ENCODE measurements at places on chromosomes 7 and 10.

DNA sequence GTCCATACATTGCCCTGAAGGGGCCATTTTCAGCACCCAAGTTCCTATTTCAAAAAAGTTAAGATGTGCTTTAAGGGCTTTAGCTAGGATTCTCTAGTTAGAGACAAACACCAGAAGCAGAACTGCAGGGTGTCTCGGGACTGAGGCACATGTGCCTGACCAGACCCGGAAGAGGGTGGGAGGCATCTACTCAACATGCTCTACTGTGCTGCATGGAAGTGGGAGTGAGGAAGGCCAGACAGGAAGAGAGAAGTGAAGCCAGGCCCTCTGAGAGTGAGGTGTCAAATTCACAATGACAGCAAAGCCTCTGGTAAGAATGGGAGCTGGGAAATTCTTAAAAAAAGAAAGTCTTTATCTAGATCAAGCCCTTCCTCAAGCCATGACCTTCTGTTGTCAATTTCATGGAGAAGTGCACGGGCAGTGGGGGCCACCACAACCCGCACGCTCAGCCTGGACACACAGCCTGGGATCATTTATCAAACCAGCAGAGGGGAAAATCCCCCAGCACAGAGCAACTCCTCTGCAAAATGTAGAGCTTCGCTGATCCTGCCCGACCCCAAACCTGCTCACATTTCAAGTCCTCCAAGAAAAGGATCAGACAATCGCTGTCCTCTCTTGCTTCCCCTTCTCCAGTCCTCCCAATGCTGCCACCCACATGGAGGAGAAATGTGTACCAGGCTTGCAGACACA is 38.7 kb downstream of the PLXNA4 start:
- no peak for DNase-seq

DNA sequence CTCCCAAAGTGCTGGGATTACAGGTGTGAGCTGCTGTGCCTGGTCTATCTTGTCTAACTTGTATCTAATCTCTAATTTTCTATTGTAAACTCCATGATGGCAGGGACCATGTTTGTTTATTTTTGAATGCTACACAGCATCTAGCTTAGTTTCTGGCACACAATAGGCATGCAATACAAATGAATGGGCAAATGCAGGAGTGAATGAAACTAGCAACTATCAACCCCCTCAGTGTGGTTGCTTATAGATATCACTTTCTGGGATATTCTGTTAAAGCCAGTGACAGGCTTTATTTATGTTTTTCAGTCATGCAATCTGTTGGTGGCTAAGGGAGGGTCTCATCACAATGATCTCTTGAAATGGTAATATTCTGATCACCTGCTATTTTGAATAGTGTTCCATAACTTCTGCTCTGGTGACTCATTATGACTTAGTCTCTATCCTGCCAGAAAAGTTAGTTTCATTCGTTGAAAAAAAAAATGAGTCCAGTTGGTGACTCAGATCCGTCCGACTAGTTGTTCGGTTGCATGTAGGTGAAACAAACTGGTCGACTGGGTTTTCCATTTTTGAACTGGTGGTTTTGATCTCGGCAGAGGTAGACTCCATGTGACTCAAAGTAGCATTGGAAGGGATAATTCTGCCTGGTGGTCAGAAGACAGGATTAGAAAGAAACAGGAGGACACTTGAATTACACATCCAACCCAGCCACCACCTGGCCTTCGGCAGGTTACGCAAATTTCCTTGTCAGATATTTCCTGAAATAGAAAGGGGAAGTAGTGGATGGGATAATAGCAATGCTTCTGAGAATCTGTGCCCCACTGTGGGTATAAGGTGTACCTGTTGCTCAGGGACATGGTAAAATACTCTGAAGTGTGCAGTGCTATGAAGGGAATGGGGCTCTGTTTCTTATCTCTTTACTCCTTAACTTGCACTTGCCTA is 76.8 kb downstream of the GATA3 start:
- DNase-seq = no peak

DNA sequence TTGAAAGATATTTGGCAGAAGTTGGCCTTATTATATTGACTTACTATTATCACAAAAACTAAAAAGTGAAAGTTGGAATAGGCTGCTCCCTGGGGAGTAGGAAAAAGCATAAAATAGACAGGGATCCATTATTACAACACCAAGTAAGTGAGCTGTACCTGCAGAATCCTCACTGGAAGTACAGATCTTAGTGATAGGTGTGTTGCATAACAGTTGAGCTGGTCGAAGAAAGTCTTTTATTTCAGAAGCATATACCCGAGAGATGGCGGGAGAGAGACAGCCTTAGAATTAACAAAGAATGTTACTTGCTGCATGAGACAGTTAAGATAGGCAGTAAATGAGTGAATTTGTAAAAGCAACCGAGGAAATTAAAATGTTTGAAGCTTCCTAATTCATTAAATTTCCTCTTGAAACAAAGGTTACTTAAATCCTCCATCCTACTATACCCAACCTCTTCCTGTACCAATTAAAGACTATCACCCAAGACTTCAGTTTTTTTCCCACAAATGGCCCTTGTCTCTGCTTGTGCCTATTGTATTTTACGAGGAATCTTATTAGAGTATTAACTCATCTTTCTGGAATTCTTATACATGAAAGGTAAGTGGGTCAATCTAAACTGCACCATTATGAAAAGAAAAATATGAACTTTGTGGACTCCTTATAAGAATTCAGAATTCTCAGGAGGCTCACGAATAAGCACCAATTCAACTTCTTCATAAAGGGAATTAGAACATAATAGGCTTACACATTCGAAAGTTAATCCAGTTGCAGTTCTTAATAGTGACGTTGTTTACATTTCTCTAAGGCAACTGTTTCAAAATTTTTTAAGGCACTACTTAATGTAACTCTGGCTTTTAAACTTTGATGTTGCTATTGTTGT is 56.2 kb downstream of the CREM start:
- DNase-seq = no peak

GRCh38 chr7:152336754-152337368 is 98.9 kb downstream of the KMT2C start:
- DNase-seq = no peak

- DNase-seq = no peak
Measured at GRCh38 chr7:76244781-76245391, 43.2 kb downstream of the SRRM3 start.

DNA sequence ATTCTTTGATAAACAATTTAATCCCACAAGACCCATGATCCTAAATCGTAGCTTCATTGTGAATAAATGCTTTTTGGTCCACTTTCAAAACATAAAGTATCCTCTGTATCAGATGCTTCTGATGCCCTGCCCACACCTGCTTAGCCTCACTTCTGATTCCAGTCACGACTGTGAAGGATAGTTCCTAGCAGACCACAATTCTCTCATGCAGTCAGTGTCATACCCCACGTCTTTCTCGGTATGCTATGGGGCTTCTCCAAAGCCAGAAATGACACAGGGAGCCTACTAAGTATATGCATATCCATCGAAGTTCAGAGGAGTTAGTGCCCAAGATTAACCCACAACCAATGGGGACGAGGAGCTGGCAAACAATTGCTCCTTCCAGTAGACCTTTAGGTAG is 27.6 kb upstream of the CTNNA3 start:
- no peak for DNase-seq

DNA sequence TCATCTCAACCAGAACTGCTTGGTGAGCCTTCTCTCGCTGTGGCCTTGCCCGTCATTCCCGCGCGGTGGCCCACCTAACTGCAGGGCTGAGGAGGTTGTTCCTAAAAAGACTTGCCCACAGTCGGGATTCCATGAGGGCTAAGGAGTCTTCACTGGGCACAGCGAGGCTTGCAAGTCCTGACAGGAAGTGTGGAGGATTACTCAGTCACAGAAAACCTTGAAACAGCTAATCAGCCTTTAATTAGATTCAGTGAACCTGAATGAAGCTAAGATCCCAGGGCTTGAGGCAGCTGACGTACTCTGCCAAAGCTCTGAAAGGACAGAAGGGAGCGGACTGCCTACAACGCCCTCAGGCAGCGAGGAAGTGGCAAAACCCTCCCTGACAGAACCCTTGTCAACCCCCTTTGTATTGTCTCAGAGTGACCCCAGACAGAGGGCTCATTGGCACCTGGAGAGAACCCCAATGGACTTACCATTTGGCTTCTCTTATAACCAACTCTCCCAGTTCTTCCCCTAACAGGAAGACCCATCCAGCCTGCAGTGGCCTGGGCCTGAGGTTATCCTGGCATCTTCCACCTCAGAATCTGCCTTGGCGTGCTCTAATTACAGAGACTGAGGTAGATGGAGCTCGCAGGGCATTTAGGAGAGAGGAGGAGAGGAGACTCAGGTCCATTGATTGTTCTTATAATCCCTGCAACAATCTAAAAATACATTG is 2.5 kb upstream of the LAMB4 start:
- DNase-seq = no peak

GRCh38 chr7:99195867-99196266 is 12.0 kb downstream of the KPNA7 start:
- DNase-seq = no peak

- DNase-seq = no peak
Measured at GRCh38 chr7:81956520-81956919, 186.7 kb upstream of the HGF start.

DNA sequence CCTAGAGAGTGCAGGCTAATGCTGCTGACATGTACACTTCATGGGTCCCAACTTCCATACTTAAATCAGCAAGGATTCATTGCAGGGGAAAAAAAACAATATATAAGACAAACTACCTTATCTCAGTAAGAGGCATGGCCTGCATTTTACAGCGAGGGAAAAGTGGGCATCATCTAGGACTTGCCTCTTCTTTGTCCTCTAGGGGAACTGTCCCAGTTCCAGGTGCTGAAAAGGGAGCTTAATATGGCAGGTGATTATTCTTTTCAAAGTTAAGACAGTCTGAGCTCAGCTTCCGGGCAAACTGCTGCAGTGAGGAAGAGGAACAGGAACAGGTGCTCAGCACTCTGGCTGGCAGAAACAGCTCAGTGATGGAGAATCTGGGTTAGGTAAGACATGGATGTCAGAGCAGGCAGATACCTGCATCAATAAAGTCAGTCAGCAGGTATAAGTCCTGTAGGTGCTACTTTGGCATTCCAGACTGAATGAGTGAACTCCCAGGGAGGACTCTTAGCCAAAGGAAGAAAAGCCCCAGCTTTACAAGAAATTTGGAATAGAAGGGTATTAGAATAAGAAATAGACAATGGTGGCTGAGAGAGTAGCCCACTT is 147.2 kb downstream of the TMEM178B start:
- no peak for DNase-seq

- no peak for DNase-seq
Measured at GRCh38 chr10:79379512-79380124, 32.3 kb downstream of the PPIF start.

DNA sequence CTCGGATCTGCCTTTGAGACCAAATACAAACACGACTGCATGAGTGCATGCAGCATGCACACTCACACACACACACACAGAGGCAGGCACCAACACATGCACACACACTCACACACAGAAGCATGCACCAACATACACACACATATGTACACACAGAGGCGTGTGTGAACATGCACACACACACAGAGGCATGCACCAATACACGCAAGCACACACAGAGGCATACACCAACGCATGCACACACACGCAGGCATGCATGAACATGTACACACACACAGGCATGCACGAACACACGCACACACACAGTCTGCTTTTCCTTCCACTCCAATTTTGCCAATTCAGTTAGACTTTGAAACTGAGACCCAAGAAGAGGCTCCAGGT is 67.3 kb upstream of the COL13A1 start:
- DNase-seq = no peak

- no peak for DNase-seq
Measured at GRCh38 chr10:20745556-20746375, 151.3 kb downstream of the NEBL start.

DNA sequence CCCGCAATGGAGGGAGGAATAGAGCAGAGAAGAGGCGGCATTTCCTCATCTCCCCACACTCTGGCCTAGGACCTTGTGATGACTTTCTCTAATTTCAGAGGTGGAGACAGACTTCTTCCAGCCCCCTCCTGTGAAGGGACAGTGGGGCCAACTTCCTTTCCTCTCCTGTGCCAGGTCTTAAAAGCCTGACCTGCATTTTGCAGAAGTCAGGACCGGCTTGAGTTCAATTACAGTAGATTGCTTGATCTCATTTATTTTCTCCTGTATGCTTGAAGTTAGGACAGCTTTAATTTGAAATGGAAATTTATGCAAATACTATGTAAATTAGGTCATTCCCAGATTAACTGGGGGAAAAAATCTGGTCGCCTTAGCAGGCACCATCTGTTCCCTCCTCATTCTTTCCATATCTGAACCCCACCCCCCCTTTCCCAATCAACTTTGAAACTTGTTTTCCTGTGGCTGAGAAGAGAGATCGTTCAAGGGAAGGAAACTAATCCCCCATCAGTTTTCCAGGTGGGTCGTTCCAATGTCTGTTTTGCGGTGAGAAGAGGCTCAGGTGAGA is 57.1 kb downstream of the SYPL1 start:
- DNase-seq = no peak

GRCh38 chr10:106614293-106614692 is 550.2 kb downstream of the SORCS1 start:
- no peak for DNase-seq

DNA sequence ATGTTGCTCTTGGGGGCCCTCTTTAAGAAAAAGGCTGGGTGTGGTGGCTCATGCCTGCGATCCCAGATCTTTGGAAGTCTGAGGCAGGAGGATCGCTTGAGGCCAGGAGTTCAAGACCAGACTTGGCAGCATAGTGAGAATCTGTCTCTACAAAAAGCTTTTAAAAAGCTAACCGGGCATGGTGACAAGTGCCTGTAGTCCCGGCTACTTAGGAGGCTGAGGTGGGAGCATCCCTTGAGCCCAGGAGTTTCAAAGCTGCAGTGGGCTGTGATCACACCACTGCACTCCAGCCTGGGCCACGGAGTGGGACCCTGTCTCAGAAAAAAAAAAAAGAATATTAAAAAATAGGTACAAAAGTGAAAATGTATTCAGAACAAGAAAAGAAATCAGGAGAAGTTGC is 38.1 kb upstream of the SLC39A12 start:
- DNase-seq = no peak

DNA sequence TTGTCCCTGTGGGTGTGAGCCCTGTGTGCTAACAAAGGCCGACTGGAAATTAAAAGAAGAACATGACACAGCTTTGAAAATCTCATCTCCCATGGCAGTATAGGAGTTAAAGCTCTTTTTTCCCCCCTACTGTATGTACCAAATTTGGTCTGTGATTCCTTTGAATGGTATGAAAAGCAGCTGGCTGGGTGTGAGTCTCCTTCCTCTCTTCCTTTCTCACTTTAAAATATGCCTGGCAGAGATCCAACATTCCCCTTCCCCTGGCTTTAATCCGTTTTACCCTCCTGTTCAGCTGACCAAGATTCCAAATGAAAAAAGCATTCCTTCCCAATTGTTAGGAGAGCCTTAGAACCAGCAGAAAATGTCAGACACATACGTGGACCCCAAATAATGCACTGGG is 225.0 kb upstream of the CELF2 start:
- no peak for DNase-seq

GRCh38 chr10:129046962-129047361 is 420.1 kb upstream of the MGMT start:
- no peak for DNase-seq

GRCh38 chr7:28328146-28328545 is 84.2 kb upstream of the CREB5 start:
- no peak for DNase-seq

DNA sequence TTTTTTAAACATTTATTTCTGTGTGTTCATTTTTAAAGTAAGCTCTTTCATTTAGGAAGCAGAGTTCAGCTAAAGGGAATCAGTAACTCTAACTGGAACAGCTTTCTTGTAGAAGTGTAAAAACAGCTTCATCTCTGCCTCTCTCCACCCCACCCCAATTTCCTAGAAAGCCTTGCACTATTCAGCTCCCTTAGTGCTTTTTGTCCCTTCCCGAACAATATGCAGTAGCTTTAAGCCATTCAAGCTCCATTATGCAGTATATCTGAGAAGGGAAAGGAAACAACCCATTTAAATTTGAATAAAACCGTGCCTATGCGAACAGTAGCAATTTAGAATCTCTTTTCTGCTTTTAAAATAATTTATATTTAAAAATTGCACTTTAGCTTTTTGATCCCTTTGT is 134.5 kb downstream of the TRIL start:
- no peak for DNase-seq

Measured in bone marrow (tissue), 2 donors.